ENCODE measurements at places on chromosomes 4 and X. TPM values are rescaled to one million over a fixed set of nuclear protein-coding genes. Genes with fewer than 3 reads are reported as not detected.

- peaks cover 48% of the 10 kb centered on the region for H3K36me3 ChIP-seq
- DNase-seq, result no peak
- H3K4me1 ChIP-seq, result peaks cover 44% of the 10 kb centered on the region
- H3K27me3 ChIP-seq, result no peaks in the 10 kb centered on the region
- H3K27ac ChIP-seq, result peak overlapping the region; percentile 97
Measured at GRCh38 chrX:115650916-115651315, 89.9 kb downstream of the PLS3 start.

DNA sequence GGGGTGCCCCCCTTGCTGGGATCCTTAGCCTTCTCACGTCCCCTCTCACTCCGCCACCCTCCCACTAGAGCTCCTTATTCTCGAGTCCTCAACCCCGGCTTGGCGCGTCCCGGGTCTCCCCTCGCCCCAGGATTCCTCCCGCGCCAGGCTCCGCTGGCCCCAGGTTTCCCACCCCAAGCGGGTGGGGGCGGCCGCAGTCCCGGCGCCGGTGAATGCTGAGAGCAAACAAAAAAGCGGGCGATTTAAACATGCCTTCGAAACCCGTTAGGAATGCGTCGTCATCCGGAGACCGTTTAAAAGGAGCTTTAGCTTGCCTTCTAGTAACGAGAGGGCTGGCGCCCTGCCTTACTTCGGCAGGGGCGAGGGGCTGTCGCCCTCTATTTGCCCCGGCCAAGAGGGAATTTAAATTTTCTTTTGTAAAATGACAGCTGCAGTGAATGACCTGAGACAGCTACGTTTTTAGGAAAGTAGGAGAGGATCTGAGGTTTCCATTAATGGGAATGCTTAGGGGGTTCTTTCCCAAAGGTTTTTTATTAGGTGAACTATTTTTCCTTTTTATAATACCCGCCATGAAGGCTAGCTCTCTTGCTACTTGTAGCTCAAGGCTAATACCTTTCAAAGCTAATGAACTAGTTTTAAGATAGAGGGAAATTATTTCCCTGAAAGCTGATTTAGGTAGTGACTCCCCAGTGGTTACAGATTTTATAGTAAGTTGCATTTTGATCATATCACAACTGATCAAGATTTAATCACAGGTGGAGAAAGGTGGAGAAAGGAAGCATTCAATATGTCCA, 3.1 kb downstream of the JADE1 start:
- H3K4me1 ChIP-seq, result peaks cover 33% of the 10 kb centered on the region
- no peaks in the 10 kb centered on the region for H3K36me3 ChIP-seq
- H3K4me3 ChIP-seq, result peak overlapping the region; percentile 82

DNA sequence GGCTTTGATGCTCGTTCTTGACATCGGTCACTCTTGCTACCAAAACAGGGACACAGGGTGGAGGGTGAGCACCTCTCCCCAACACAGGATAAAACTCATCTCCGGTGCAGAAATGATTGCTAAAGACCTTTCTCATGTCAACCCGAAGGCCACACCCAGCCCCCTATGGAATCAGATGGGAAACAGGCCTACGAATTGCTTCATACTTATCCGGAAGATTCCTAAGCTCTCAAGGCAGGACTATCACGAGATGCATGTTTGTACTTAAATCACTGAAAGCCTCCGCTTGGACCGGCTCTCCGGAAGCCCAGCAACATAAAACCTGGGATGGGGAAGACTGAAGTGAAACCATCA, 74.9 kb downstream of the MTMR1 start:
- H3K27me3 ChIP-seq, result no peaks in the 10 kb centered on the region
- H3K4me1 ChIP-seq, result peaks cover 3% of the 10 kb centered on the region
- no peak for DNase-seq
- no peak overlapping the region for H3K4me3 ChIP-seq
- H3K36me3 ChIP-seq, result peaks cover 2% of the 10 kb centered on the region

GRCh38 chr4:14711259-14711658, 291.0 kb upstream of the CPEB2 start:
- no peak overlapping the region for H3K4me3 ChIP-seq
- no peaks in the 10 kb centered on the region for H3K36me3 ChIP-seq
- H3K27me3 ChIP-seq, result peaks cover 18% of the 10 kb centered on the region

GRCh38 chr4:100345585-100345984, 155.3 kb upstream of the DDIT4L start:
- H3K4me1 ChIP-seq, result peaks cover 20% of the 10 kb centered on the region
- H3K36me3 ChIP-seq, result no peaks in the 10 kb centered on the region
- H3K27me3 ChIP-seq, result no peaks in the 10 kb centered on the region
- no peak overlapping the region for H3K27ac ChIP-seq
- no peak overlapping the region for H3K4me3 ChIP-seq

FAM9A gene
- not detected for total RNA-seq

- DNase-seq, result no peak
- peaks cover 20% of the 10 kb centered on the region for H3K27me3 ChIP-seq
- no peak overlapping the region for H3K4me3 ChIP-seq
- H3K27ac ChIP-seq, result no peak overlapping the region
- H3K36me3 ChIP-seq, result no peaks in the 10 kb centered on the region
- no peaks in the 10 kb centered on the region for H3K4me1 ChIP-seq
Measured at GRCh38 chr4:71775449-71775848, 8.4 kb downstream of the GC start.

DNA sequence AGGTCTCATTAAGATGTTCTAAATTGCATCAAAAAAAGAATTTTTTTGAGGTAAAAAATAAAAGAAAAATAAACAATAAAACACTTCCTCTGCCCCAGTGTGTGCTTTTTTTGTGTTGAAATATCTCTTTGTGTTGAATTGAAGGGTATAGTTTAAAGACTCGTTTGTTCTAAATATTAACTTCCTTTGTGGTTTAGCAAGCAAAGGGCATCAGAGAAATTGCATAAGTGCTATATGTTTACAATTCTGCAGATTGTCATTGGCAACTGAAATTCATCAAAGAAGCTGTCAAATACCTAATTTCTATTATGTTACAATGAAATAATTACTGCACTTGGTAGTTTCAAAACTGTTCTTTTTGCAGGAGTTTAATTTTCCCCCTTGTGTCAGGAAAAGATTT, 260.5 kb downstream of the DKK2 start:
- peaks cover 5% of the 10 kb centered on the region for H3K4me1 ChIP-seq
- DNase-seq, result no peak
- peaks cover 18% of the 10 kb centered on the region for H3K27me3 ChIP-seq
- H3K4me3 ChIP-seq, result no peak overlapping the region
- H3K36me3 ChIP-seq, result peaks cover 2% of the 10 kb centered on the region

DNA sequence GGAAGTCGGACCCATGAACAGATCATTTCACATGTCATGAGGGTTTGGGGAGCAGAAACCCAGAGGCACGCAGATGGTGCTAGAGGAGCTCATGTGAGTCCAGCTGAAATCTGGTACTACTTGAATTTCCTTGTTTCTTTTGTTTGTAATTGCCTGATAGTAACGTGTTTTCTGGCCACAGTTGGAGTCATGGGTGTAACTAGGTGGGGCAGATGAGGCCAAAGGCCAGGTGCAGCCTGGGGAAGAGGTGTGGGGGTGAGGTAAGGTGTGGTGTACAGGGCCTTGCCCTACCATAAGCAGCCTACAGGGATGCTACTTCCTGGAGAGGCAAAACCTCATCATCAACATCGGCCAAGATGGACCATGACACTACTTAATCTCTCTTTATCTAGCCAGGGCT, 271.4 kb downstream of the PTTG2 start:
- H3K27ac ChIP-seq, result no peak overlapping the region
- no peaks in the 10 kb centered on the region for H3K36me3 ChIP-seq
- H3K27me3 ChIP-seq, result no peaks in the 10 kb centered on the region
- DNase-seq, result no peak
- H3K4me3 ChIP-seq, result no peak overlapping the region

- H3K4me1 ChIP-seq, result peaks cover 5% of the 10 kb centered on the region
- H3K36me3 ChIP-seq, result no peaks in the 10 kb centered on the region
- H3K27ac ChIP-seq, result no peak overlapping the region
- no peak for DNase-seq
Measured at GRCh38 chr4:38529189-38530115, 134.5 kb upstream of the KLF3 start.

- no peak overlapping the region for H3K4me3 ChIP-seq
- DNase-seq, result no peak
- H3K36me3 ChIP-seq, result no peaks in the 10 kb centered on the region
- H3K27ac ChIP-seq, result no peak overlapping the region
- H3K27me3 ChIP-seq, result no peaks in the 10 kb centered on the region
Measured at GRCh38 chrX:34426334-34426733, 230.8 kb downstream of the TMEM47 start.

DNA sequence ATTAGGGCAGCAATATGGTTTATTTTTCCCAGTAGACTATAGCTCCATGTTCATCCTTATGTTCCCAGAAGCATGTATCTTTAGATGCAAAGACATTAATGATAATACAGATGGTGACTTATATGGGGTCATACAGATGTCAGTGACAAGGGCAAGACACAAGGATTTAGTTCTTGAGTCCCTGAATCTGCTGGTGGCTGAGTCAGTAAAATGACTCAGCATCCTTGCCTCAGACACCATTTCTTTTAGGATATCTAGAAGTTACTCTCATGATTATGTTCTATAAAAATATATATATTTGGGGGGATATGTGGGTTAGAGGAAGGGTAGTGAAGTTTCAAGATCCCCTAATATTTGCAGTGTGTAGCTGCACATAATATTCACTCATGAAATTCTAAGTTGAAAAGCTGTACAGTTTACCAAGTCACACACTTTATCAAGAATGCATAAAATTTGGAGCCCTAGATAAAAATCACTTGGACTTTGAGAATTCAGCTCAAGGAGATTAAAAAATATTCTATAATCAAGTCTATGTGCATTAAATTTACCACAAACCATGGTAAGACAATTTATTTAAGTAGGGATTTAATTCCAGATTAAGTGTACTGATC, 101.9 kb downstream of the LNX1 start:
- no peaks in the 10 kb centered on the region for H3K27me3 ChIP-seq
- no peak overlapping the region for H3K27ac ChIP-seq
- H3K4me1 ChIP-seq, result peaks cover 11% of the 10 kb centered on the region
- DNase-seq, result no peak

- no peaks in the 10 kb centered on the region for H3K4me1 ChIP-seq
- H3K27me3 ChIP-seq, result no peaks in the 10 kb centered on the region
- H3K4me3 ChIP-seq, result no peak overlapping the region
- H3K27ac ChIP-seq, result no peak overlapping the region
- no peaks in the 10 kb centered on the region for H3K36me3 ChIP-seq
Measured at GRCh38 chr4:35325908-35326453, 918.3 kb downstream of the ARAP2 start.

DDX53 gene
- total RNA-seq, result not detected

HSD17B10 gene
- total RNA-seq, result 91.4 TPM

GRCh38 chr4:13524504-13525243, 19.6 kb downstream of the NKX3-2 start:
- DNase-seq, result no peak
- no peak overlapping the region for H3K27ac ChIP-seq
- H3K4me1 ChIP-seq, result peaks cover 3% of the 10 kb centered on the region
- no peaks in the 10 kb centered on the region for H3K36me3 ChIP-seq

- no peak overlapping the region for H3K4me3 ChIP-seq
- H3K27me3 ChIP-seq, result peaks cover 17% of the 10 kb centered on the region
- no peak overlapping the region for H3K27ac ChIP-seq
- peaks cover 2% of the 10 kb centered on the region for H3K36me3 ChIP-seq
- H3K4me1 ChIP-seq, result no peaks in the 10 kb centered on the region
Measured at GRCh38 chrX:153304988-153305736, 16.4 kb downstream of the PNMA6F start.

PPP1R2C gene
- not detected for total RNA-seq

AMTN gene
- not detected for total RNA-seq
